ENCODE measurements at places on chromosomes 12 and 14.

- DNase-seq, result no peak
Measured at GRCh38 chr12:111064982-111065381, 144.6 kb upstream of the MYL2 start.

- no peak for DNase-seq
Measured at GRCh38 chr12:111202237-111202915, 166.5 kb downstream of the PHETA1 start.

DNA sequence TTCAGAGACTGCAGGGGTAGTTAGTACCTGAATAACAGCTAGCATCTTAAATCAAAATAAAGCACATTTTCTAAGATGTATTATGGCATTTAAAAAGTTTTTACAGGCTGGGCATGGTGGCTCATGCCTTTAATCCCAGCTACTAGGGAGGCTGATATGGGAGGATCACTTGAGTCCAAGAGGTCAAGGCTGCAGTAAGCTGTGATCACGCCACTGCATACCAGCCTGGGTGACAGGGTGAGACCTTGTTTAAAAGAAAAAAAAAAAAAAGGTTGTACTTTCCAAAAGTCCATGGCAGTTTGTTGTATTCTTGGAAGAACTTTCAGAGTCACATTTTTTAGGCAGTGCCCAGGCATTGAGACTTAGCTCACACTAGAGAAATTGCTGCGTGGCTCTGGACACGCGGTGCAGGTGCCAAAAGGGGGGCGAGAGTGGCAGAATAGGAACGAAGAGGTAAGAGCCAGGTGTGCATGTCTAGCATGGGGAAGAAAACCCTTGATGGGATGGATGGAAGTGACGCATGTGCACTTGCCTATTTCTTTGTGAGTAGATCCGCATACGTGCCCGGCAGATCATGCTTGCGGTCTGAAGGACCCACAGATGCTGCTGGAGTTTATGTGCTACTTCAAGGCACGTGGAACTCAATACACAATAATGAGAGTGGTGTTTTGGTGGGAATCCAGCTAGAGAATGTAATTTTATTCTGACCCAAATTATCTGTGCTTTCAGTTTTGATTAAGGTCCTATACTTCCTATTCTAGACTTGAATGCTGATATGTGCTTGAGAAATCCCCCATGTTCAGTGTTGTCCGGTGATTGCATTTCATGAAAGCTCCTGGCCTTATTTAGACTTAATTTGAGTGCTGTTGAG lies 11.9 kb downstream of the ANKRD13A start:
- no peak for DNase-seq

DNA sequence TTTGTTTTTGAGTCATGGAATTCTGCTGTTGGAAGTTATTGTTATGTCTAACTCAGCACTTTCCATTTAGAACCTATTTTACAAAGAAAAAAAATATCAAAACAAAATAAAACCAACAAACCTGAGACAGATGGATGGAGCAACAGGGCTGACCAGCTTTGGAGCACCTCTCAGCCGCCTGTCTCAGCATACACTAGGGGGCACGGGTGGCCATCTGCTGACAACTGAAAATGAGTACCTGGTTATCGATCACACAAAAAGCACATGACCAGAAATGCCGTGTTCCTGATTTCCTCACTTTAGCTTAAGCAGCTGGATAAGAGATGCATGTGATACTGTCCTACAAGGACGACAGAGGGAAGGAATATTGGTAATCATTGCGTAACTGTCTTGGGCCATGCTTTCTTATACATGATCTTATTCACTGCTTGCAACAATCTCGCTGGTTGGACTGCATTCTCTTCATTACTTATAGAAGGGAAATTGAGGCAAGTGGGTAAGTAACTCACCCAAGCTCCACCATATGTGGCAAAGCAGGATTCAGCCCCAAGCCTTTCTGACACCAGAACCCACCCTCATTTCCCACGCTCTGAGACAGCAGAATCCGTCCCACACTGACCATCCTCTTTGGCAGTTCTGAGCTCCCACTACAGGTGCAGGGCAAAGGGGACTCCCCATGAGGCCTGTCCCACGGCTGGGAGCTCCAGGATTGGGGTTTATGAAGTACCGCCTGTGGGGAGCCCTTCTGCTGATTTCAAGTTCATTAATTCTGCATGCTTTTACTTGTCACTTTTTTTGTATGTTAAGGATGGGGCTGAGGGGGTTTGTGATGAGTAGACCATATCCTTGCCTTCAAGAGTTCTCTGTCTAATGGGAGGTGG lies 43.5 kb downstream of the C14orf132 start:
- DNase-seq, result no peak

GRCh38 chr12:124211753-124212152 lies 83.1 kb upstream of the RFLNA start:
- DNase-seq, result no peak

- no peak for DNase-seq
Measured at GRCh38 chr12:96034621-96035282, 635 bp downstream of the LTA4H start.

DNA sequence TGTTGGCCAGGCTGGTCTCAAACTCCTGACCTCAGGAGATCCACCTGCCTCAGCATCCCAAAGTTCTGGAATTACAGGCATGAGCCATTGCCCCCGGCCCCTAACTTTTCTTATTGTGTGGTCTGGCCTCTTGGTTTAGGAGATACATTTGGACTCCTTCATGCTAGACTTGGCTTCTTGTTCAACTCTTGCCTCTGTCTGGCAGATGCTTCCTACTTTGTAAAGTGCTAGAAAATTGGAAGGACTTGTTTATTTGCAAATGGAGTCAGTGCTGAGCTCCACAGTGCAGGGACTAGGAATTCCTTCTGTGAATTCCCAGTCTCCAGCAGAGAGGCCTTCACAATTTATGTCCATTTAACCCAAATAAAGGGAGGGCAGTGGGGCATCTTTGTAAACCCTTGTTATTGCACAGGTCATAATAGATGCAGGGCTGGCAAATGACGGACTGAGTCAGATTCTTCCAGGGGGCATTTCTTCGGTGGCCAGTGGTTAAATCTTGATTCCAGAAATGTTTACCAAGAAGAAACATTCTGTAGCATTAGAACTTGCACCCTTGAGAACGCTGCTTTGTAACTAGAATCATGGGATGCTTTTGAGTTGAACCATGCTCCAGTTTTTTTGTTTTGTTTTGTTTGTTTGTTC lies 73.8 kb upstream of the TBX3 start:
- no peak for DNase-seq

DNA sequence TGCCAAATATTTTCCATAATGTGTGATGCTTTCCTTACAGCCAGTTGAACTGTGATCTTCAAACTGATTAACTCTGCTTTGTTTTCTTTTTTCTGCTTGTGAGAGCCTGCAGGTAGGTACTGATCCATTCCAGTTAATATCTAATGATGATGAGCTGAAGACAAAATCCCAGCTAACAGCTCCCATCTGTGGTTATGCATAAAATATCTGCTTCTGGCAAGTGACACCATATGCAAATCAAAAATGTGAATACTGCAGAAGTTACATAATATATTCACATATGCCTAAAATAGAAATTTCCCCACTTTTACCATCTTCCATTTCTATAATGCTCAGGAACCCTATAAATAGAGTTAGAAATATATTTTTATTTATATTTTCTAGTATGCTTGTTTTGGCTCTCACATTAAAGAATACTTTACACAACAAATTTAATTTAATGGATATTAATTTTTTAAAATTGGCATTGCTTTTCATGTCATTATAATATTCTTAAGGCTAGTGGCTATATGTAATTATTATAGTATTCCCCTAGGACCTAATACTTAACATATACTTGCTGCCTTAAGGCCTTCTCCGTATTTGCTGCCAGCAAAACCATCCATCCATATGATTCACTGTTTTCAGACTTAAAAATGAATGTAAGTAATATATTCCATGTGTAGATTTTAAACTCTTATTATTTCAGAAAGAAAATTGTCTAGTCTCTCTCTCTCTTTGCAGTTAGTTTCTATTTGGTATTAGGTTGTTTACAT lies 83.8 kb downstream of the CCER1 start:
- no peak for DNase-seq

GRCh38 chr12:111761099-111761498 lies 5.6 kb upstream of the ALDH2 start:
- no peak for DNase-seq

- no peak for DNase-seq
Measured at GRCh38 chr12:2857576-2857975, 737 bp upstream of the TEX52 start.

GRCh38 chr12:6222078-6222654 lies 22.0 kb downstream of the CD9 start:
- no peak for DNase-seq

DNA sequence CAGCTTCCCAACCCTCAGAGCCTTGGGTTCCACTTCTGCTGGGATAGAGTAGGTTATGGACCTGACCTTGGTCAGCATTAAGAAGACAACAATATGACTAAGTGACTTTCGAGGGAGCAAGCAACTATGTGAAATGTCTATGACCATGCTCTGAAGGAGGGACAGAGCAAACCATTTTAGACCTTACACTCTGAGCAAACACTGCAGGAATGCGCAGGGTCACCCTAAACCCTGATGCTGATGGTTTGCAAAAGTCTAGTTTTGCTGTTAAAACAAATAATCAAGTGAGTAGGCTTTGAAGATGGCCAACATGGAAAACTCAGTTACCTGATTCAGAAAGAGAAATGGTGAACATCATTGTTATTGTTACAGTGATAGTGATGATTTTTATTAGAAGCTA lies 8.7 kb downstream of the ZCCHC8 start:
- DNase-seq, result no peak

DNA sequence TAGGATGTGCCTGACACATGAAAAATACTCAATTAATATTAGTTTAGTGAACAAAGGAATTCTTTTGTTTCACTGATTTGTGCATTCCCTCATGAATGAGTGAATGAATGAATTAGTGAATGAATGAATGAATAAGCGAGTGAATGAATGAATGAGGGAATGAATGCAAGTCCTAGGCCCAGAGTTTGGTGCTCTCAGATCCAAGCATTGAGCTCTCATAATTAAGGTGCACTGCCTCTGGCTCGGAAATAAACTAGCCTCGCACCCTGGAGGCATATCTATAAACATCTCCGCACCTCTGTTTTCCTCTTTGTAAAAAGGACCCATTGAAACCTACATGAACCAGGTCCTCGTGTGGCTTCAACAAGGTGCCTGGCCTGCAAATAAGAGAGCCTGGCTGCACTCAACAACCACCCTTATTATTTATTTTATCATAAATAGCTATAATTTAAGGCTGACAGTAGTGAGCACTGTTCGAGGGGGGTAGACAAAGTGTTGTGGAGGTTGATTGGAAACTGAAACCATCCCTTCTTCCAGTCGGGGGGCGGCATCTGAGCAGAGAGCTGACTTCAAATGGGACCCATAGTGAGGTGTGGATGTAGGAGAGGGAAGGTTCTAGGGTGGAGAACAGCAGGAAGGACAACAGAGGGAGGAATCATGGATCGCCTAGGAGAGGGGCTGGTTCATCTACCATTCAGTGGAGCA lies 316.8 kb downstream of the BCL11B start:
- DNase-seq, result no peak

- DNase-seq, result no peak
Measured at GRCh38 chr12:6553051-6553868, 2.6 kb downstream of the IFFO1 start.

- no peak for DNase-seq
Measured at GRCh38 chr14:54322701-54323337, 74.0 kb upstream of the CDKN3 start.

GRCh38 chr12:99271071-99271470 lies 376.5 kb upstream of the GARIN6 start:
- DNase-seq, result no peak

DNA sequence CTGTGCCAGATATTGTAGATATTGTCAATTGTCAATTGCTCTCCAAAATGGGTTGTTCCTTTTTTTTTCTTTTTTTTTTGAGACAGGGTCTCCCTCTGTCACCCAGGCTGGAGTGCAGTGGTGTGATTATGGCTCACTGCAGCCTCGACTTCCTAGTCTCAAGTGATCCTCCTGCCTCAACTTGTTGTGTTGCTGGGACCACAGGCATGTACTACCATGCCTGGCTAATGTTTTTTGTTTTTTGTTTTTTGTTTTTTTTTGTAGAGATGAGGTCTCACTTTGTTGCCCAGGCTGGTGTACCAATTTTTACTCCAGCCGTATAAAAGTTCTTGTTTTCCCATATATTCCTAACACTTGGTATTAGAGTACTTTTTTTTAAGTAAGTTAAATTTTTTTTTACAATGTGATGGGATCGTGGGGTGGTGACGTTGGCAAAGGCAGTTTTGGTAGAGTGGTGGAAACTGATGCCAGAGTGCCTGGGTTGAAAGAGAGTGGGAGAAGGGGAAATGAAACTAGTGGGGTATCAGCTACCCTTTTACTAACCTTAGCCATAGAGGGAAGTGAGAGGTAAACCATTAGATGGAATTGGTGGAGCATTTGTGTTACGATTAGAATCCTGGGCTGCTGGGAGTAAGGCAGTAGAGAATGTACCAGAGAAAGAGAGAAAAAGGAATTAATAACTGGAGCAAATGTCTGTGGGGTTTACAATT lies 33.0 kb upstream of the CFAP54 start:
- no peak for DNase-seq

DNA sequence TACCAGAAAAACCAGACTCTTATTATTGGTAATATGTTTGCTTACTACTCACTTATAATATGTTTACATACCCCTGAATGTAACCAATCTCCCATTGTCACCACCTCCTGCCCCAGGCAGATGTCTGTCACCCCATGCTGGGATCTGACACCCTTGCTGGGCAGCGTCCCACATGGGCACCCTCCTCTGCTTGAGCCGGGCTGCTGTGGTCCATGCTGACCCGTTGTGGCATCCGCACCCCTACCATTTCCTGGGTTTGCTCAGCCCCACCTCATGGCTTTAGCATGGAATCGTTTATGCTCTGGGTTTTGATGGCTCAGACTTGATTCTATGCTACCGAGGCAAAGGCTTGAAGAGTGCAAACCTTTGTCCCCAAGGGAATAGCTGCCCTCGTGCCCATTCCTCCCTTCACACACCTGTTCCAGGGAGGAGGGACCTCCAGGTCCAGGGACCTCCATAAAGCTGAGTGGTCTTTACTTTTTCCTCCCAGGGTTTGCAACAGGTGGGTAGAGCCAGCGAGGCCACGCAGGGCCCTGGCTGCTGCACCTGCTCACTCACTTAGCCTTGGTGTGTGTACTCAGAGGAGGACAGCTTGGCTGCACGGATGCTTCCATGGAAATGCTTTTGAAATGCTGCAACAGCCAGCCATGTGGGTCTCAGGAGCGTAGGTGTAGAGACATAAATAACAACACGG lies 68.7 kb downstream of the PRMT8 start:
- no peak for DNase-seq

DNA sequence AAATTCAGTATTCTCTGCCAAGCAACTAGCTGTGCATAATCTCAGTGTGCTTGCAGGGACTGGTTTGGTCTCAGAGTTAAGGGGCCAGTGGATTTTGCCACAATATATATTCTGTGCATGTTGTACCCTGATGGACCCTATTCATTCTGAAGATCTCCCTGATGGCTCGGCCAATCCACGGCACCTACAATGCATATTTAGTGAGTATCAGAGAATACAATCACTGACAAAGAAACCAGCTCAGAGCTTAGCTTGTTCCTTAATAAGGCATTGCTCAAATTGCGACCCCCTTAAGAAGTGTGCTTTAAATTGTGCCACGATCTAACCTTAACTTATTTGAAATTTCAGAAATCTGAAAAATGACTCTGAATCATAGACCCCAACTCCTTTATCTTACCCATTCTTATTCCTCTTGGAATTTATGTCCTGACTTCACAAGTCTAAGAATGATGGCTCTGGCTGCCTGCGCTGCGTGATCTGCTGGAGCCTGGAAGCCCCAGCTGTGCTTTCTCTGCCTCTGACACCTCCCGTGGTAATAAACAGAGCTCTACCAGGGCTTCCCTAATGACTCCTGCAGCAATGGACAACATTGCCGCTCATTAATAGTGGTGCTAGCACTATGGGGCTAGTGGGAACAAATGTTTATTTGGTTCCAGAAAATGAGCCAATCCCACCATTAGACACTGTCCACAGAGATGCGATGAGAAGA lies 9.0 kb upstream of the DCAF4 start:
- DNase-seq, result no peak

Data from stimulated activated CD8-positive, alpha-beta memory T cell treated with anti-CD3 and anti-CD28 coated beads, Interleukin-4, amount 100 ng/mL, for 1 hour (primary cell).